Mesenchymal stem cell (in vitro differentiated cells and primary cell): ENCODE measurements at places on chromosomes 1 and 21.

DNA sequence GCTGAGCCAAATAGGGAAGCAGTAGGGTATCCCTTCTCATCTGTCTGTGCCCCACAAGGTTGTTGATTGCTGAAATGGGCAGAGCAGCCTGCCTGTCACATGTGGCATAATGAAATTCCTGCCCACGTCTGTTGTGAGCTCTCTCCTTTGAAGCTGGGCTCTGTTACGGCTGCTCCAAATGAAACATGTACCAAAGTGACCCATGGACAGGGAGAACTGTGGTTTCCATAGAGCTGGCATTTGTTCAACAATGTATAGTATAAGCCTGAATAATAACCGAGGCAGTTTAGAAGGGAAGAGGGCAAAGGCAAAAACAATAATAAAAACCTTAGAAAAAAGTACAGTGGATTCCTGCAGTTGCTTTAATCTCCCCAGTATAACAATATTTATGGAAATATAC is 149.7 kb downstream of the LYPLAL1 start:
- no peak for DNase-seq

- no peak for DNase-seq
Measured at GRCh38 chr1:12620931-12621330, 2.9 kb upstream of the DHRS3 start.

DNA sequence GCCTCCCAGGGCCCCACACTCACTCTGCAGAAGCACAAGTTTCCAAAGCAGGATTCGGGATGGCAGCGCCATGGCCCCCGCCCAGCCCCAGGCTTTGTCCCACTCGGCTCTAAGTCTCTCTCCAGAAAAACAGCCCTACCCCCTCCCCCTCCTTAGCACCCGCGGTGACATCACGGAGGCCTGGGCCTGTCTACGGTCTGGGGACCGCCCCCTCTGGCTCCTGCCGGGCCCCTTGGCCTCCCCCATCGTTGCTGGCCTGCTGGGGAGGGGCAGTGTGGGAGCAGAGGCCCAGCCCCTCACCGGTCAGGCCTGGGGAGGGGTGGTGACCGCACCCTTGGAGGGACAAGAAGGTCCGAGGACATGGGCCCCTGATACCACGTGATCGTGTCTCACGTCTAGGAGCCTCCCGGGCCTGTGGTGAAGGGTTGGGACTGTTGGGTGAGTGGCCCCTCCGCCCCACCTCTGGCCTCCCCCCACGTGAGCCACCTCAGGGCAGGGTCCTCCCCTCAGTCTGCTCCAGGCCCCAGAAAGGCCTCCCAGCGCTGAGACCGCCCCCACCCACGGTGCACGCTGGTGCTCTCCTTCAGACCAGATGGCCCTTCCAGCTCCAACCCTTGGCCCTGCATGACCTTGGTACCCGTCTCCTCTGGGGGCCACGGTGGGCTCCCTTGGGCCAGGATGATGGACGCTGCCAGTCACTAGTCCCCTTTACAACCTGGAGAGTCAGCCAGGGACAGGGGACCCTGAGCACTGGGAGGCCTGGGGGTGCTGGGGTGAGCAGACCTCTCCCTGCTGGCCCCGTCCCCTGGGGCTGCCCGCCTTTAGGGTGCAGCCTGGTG is at the start of gene MXRA8:
TSS of gene MXRA8 (minus strand) at position 123 of the 839 bp plus-strand sequence. CDS start at position 72, 51 bp downstream.
- peak; percentile 89 for DNase-seq

DNA sequence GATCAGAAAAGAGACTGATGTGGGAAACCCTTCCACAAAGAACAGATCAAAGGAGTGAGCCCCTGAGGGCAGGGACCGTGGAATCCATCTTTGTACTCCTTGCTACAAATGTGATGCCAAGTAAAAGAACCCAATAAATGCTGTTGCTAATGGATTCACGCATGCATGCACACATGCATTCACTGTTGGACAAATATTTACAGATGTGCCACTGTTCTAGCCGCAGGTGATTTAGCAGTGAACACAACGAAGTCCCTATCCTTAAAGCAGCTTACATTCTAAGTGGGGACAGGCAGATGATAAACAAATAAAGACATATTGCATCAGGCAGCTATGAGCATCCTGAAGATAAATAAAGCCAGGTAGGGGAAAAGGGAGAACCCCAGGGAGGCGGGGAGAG is 67.8 kb downstream of the ITPKB start:
- no peak for DNase-seq

DNA sequence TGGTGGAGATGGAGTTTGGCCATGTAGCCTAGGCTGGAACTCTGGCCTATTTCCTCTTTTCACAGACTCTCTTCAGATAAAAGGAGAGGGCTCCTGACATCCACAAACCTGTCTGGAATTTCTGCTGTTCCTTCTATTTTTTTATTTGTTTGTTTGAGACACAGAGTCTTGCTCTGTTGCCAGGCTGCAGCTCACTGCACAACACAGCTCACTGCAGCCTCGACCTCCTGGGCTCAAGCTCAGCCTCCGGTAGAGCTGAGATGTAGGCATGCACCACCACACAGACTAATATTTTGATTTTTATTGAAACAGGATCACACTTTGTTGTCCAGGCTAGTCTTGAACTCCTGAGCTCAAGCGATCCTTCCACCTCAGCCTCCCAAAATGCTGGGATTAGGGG is 230.9 kb downstream of the TM2D1 start:
- no peak for DNase-seq

- DNase-seq = no peak
Measured at GRCh38 chr1:169307176-169307575, 60.4 kb downstream of the NME7 start.

GRCh38 chr21:39447264-39447663 is 1.7 kb upstream of the LCA5L start:
- DNase-seq = no peak

- no peak for DNase-seq
Measured at GRCh38 chr1:71600023-71600422, 519.2 kb upstream of the ZRANB2 start.

DNA sequence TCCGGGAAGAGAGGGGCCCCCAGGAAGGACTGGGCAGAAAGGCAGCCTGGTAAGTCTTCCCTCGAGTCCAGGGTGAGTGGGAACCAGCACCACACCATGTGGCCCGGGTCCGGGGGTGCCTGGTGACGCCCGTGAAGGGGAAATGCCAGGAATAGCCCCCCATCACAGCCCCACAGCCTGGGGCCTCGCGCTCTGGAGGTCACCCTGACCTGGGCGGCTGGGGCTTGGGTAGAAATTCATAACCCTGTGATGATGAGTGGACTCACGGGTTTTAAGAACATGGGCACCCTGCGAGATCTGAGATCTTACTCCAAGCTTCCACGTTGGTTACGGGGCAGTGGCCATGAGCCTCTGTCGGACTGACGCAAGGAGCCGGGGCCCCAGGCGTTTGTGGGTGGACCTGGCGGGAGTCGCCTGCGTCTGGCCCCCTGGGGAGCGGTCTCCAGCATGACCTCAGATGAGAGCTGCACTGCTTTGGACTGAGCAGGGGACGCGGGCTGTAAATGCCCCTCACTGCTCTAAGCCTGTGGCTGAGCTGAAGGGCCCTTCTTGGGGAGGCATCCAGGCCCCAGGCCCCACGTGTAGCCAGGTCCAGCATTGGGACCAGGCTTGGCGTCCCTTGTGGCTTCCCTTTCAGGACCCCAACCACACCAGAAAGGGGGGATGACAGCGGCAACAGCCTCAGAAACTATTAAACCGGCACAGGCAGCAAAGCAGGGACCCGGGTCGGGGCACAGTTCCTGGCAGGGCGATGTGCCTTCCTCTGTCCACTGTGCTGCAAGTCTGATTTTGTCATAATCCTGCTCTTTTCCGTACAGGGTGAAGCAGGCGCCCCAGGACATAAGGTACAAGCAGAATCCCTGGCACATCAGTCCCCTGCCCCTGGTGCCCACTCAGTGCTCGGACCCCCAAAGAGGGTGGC is 60.0 kb downstream of the SLC19A1 start:
- no peak for DNase-seq
